ELF-1 (cell line): ENCODE measurements at places on chromosomes 4 and X.

DNA sequence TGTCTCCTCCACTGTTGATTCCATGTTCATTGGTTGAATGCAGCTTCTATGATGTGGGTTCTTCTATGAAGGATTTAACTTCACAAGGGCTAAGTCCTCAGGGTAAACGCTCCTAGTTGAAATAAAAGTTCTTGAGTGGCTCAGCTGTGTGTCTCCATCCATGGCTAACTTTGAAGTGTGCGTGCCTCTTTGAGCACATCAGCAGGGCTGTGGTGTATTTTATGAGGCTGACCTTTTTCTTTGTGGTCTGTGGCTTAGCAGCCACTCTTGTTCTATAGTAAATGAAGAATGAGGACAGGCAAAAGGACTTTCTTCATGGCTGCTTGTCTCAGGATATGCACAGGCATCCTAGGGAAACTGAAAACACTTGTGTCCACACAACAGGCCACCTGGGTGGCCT is 88.5 kb downstream of the KIT start:
- DNase-seq: no peak

DNA sequence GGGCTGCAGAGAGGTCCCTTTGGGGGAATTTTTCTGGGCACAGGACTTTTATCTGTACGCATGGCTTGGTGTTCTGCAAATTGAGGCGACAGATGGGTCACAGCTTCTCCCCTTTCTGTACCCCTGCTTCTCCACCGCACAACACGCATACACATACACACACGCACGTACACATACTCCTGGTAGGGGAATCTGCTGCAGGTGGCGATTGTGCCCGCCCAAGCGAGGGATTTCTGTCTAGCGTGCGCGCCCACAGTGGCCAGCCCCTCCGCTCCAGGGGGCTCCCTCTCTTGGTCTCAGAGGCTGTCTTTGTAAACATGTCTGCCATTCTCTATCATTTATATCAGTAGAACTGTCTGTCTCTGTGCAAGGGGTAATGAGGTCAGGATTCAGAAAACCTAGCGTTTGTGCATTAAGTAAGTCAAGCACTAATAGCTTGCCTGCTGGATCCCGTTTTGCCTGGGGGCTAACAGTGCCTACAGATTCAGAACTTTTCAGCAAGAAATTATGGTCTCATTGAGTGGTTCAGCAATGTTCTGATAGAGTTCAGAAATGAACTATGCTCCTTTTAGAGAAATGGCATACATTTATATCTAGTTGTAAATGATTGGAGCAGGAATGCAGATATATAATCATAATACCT is 2.2 kb downstream of the GRID2 start:
- DNase-seq: no peak

- DNase-seq: no peak
Measured at GRCh38 chr4:142656178-142656577, 189.9 kb downstream of the INPP4B start.

DNA sequence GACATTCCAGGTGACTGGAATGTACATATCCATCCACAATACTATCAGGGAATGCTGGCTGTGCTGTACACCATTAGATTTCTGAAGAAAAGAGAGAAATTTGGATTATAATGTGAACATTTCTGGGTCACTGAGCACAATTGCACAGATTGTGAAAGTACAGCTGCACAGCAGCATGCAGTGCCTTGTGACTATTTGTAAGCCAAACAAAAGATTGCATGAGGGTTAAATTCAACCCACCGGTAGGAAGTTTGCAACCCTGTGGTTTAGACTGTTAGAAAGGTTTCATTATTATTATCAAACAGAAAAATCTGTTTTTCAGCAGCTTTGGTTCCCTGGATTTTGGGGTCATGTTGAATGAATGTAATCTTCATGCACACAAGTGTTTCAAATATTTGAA is 24.5 kb downstream of the DDIT4L start:
- DNase-seq: no peak

DNA sequence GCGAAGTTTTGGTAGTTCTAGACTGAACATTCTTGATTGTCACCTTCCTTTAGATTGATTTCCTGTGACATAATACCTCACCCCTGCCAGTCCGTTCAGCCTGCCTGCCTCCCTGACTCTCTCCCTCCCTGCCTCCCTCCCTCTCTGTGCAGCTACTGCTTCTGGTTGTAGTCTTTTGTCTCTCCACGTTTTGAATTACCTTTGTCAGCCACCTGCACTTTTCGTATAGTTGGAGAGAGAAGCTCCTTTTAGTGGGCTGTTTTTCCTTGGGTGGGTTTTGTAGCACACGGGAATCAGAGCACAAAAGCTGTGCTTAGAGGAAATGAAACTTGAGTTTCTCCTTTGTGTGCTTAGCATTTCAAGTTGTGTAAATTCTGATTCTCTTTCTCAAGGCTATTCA is 32.6 kb upstream of the MSMO1 start:
- peak; percentile 8 for DNase-seq

DNA sequence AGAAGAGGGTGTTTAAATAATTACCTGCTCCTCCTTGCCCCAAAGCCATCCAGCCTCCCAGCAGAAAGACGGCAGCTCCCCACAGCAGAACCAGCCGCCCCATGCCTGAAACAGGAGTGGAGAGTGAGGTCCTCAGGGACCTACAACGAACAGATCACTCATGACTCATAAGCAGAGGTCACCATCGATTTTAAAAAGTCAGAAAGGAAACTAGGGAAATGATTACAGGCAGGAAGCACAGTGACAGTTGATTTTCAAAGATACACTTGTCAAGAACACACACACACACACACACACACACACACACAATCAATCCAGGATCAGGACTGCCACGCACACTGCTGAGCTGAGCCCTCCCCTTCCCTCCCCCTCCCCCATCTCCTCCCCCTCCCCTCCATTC is at the start of gene CRLF2:
TSS of gene CRLF2 (minus strand) at position 118 of the 400 bp plus-strand sequence. CDS start at position 103, 15 bp downstream.
- no peak for DNase-seq

DNA sequence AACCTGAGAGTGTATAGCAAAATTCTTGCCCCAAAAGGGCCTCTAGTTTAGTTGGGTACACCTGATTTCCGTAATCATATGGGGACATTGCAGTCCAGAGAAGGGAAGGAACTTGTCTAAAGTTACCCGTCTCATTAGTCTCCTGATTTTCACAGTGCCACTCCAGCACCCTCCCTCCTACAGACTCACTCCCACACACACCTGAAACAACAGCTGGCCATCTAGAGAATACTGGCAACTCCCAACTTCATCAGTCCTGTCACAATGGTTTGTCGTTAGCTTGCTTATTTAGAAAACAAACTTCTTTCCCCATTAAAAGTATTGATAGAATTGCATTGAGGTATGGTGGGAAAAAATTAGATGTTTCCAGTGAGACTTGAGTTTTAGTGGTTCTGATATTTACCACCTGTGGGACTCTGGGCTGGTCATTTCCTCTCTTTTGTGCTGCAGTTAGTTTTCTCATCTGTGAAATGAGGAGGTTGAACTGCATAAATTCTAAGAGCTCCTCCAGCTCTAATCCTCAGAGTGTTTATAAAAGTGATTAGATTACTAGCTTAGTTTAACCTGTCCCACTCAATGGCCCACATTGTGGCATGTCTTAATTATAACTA is 1.7 kb downstream of the IL13RA1 start:
- DNase-seq: no peak

DNA sequence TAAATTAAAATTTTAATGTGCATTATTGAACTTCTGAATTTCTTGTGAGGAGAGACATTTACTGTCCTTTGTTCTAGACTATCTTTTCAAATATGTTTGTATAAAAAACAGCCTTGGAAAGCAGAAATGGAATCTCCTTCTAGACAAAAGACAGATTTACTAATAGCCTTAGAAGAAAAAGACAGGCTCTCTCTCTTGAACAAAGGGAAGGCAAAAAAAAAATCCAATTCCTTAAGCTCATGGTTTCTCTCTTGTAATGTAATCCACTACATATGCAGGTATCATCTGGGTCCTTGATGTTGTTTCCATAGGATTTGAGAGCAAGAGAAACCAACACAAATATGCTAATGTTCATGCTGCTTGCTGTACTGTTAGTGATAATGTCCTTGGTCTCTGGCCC is 106.0 kb downstream of the TBCK start:
- DNase-seq: no peak

- peak; percentile 68 for DNase-seq
Measured at GRCh38 chr4:57191523-57192034, 81.4 kb upstream of the IGFBP7 start.

DNA sequence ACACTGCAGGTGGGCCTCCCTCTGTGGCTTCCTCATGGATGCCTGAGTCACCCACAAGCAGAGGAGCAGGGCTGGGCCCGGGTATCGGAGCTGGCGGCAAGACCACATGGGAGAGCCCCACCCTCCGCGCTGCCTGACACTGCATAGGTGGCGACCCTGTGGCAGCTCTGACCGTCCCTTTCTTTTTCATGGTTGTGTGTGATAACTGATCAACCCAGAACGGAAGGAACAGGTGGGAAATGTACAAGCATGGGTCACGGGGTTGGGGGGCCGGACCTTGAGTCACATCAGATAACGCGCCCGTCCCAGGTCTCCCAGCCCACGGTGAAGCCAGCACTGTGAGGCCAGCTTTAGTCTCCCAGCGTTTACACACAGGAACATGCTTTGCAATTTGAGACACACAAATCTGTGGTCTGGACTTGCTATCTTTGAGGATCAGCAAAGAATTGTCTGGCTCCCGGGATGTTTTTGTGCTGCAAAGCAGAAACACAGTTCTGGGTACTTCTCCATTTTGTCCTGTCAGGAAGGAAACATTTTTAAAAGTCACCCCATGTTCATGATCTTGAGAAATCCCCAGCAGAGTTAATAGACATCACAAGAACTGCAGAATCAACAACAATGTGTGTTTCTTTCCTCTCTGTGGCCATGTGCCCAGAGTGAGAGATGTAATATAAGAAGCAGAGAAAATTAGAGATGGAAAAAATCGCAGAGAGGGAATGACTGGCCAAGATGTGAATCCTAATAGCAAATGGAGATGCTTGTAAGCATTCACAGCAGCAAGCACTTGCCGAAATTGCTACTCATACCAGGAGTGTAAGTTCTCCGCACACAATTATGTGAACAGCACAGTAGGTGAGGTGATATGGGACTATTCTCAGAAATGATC is 70.1 kb upstream of the CBR4 start:
- peak; percentile 57 for DNase-seq

GRCh38 chr4:148006001-148006400 is 274.1 kb downstream of the ARHGAP10 start:
- no peak for DNase-seq

- no peak for DNase-seq
Measured at GRCh38 chr4:118087366-118087765, 53.1 kb downstream of the NDST3 start.

- no peak for DNase-seq
Measured at GRCh38 chr4:13984991-13985800, 357.7 kb upstream of the BOD1L1 start.

DNA sequence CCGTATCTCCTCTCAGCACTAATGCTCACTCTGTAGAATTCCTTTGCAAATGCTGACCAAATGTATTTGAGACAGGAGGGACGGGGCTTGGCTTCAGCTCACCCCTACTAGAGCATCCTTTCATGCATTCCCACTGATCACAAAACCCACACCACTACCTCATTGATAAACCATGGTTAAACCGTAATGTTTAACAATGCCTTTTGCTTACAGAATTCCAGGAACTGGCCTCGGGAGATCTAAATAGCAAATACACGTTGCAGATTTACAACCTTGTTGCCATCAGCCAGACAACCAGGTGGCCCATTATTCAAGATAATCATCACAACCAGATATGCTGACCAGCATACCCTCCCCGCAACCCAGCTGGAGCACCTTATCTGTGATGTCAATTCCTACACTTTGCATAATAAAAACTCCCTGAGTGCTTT is 391.9 kb downstream of the KCTD8 start:
- DNase-seq: peak; percentile 94

- DNase-seq: no peak
Measured at GRCh38 chr4:90064196-90064595, 63.0 kb upstream of the CCSER1 start.

DNA sequence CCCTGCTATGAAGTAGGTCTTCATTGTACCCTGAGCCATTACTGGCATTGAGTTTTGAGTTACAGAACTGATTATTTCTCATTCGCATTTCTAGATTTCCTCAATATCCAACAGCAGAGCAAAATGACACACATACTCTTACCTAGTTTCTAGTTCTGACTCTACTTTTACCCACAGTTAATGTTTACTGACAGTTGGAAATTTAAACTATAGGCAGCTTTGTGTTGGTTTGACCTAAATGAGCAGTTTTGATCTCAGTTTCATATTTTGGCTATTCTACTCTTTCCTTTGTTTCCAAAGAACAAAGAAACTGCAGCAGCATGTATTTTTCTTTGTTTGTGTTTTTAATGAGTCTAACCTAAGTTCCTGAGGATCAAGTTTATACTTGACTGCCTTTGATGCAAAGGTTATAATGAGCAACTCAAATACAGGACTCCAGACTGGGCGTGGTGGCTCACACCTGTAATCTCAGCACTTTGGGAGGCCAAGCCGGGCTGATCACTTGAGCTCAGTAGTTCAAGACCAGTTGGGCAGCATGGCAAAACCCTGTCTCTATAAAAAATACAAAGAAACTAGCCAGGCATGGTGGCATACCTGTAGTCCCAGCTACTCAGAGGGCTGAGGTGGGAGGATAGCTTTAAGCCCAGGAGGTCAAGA is 30.4 kb downstream of the TXK start:
- no peak for DNase-seq

DNA sequence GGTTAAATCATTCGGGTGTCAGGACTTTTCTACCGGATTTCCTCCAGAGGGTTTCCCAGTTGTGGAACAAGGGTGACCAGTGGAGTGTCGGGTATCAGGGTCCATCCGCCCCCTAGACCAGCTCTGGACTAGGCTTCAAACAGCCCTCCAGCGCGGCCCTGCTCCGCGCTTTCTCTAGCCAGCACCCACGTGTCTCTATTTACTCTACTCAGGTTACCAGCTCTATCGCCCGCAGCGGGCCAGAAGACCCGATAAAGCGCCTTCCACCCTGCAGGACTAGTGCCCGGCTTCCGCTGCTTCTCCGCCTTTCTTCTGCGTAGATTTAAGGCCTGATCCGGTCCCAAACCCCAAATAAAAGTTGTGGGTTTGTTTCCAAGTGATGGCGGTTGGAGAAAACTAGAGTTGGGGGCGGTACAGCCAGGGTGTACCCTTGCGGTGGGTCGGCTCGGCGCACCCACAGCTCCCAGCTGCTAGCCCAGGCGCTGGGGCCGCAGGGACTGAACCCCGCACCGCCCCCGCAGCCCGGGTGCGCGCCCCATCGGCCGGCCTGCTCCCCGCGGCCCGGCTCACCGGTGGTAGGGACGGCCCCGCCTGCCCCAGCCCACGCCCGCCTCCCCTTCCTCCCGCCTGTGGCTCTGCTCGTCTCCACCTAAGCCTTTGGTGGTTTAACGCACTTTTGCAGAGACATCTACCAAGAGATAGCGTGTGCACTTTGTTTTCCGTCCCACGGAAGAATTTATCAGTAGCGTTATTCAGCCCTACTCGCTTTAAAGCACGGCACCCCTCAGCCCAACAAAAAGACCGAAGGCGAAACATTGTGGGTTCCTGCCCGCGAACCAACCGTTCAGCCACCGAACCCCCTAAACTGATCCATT is 2.1 kb downstream of the LEF1 start:
- DNase-seq: peak; percentile 90

- peak; percentile 56 for DNase-seq
Measured at GRCh38 chrX:116667346-116668134, 204.8 kb upstream of the CT83 start.
